ENCODE measurements at places on chromosomes 7 and 10.
A peak's percentile ranks its signal among the peaks of the same experiment; 100 is the strongest.

DNA sequence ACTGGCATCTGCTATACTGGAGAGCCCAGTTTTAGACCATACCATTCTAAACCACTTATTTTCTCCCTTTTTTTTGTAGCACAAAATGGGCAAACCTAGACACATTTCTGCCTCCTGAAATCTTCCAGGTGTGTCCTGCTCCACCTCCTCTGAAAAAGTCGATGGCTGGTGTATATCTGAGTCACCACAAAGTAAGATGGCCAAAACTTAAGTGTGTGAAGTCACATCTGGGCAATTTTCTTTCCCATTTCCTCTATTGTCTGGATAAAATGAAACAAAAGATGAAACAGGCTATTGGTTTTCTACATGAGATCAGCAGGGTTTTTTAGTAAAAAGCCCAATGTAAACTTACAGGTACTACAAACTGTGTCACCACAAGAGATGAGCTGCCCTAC, 65.5 kb downstream of the OSBPL3 start:
- no peaks in the 10 kb centered on the region for H3K36me3 ChIP-seq
- no peak for DNase-seq
- H3K27me3 ChIP-seq: no peaks in the 10 kb centered on the region
- no peak overlapping the region for H3K27ac ChIP-seq
- H3K4me3 ChIP-seq: no peak overlapping the region
- H3K4me1 ChIP-seq: no peaks in the 10 kb centered on the region

- H3K27ac ChIP-seq: peak overlapping the region; percentile 87
- H3K4me1 ChIP-seq: peaks cover 12% of the 10 kb centered on the region
- no peaks in the 10 kb centered on the region for H3K36me3 ChIP-seq
- no peaks in the 10 kb centered on the region for H3K27me3 ChIP-seq
- DNase-seq: no peak
These were observed 561 bp downstream of the SHTN1 start for GRCh38 chr10:117004227-117005025.

GRCh38 chr10:88082806-88083596, 219.6 kb downstream of the PTEN start:
- no peak for DNase-seq
- H3K27me3 ChIP-seq: no peaks in the 10 kb centered on the region
- no peaks in the 10 kb centered on the region for H3K36me3 ChIP-seq
- H3K27ac ChIP-seq: no peak overlapping the region

- no peaks in the 10 kb centered on the region for H3K27me3 ChIP-seq
- no peaks in the 10 kb centered on the region for H3K36me3 ChIP-seq
- no peak for DNase-seq
These were observed 317.2 kb upstream of the DGKB start for GRCh38 chr7:15219758-15220157.

DNA sequence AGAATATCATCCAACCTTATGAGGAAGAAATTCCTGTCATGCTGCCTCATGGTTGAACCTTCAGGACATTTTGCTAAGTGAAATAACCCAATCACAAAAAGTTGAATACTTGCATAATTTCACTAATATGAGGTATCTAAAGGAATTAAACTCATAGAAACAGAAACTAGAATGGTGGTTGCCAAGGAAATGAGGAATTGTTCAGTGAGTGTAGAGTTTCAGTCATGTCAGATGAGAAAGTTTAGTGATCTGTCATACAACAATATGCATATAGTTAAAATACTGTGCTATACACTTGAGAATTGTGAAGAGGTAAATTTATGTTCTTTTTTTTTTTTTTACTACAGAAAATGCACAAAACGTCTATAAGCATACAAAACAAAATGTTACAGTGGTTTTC, 60.7 kb downstream of the R3HCC1L start:
- H3K4me3 ChIP-seq: no peak overlapping the region
- no peak overlapping the region for H3K27ac ChIP-seq
- no peak for DNase-seq
- H3K27me3 ChIP-seq: no peaks in the 10 kb centered on the region
- peaks cover 41% of the 10 kb centered on the region for H3K36me3 ChIP-seq

GRCh38 chr7:151383638-151384351, 26.0 kb downstream of the WDR86 start:
- H3K27me3 ChIP-seq: no peaks in the 10 kb centered on the region
- no peak for DNase-seq
- H3K4me1 ChIP-seq: peaks cover 12% of the 10 kb centered on the region
- H3K27ac ChIP-seq: peak overlapping the region; percentile 67

DNA sequence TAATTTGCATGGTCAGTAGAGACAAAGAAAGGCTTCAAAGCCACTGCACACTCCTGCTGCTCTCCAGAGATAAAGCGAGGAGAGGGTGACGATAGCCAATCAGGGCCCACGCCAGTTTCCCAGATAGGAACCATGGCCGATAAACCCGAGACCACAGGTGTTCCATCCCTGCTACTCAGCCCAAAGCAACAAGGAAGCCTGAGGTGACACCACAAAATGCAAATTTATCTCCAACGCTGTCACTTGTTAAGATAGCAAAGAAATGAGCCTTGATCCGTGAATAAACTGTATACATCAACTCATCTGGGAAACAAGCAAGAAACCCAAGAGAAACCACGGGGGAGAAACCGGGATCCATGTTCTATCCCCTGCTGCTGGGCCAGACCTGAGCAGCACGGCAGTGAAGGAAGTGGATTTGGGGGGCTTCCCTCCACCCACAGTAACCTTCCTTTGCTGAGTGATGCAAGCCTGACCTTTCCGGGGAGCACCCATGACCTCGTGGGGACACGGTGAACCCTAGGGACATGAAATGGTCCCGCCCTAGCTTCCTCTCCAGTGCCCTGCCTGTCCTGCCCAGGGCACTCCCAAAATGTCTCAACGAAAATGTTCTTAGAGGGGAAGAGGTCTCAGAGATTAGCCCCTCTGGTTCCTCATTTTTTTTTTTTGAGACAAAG, 164.6 kb downstream of the PTPRN2 start:
- H3K4me1 ChIP-seq: no peaks in the 10 kb centered on the region
- no peaks in the 10 kb centered on the region for H3K36me3 ChIP-seq
- no peak for DNase-seq
- no peak overlapping the region for H3K27ac ChIP-seq

- no peak for DNase-seq
- no peak overlapping the region for H3K4me3 ChIP-seq
- no peaks in the 10 kb centered on the region for H3K36me3 ChIP-seq
- no peak overlapping the region for H3K27ac ChIP-seq
- H3K4me1 ChIP-seq: peaks cover 10% of the 10 kb centered on the region
These were observed 71.8 kb upstream of the LOXL4 start for GRCh38 chr10:98339799-98340198.

GRCh38 chr7:98119256-98119918, 12.7 kb downstream of the LMTK2 start:
- no peak for DNase-seq
- no peaks in the 10 kb centered on the region for H3K27me3 ChIP-seq
- H3K4me3 ChIP-seq: no peak overlapping the region
- peaks cover 31% of the 10 kb centered on the region for H3K4me1 ChIP-seq

- DNase-seq: no peak
- H3K36me3 ChIP-seq: peaks cover 19% of the 10 kb centered on the region
- no peak overlapping the region for H3K4me3 ChIP-seq
These were observed 106.8 kb downstream of the POLL start for GRCh38 chr10:101481256-101481655.

GRCh38 chr10:112362833-112363232, 11.1 kb upstream of the ACSL5 start:
- DNase-seq: no peak
- no peak overlapping the region for H3K27ac ChIP-seq
- H3K36me3 ChIP-seq: no peaks in the 10 kb centered on the region
- no peak overlapping the region for H3K4me3 ChIP-seq

GRCh38 chr10:77689339-77689738, 51.7 kb upstream of the KCNMA1 start:
- H3K4me1 ChIP-seq: no peaks in the 10 kb centered on the region
- no peak for DNase-seq
- peaks cover 1% of the 10 kb centered on the region for H3K27me3 ChIP-seq
- no peak overlapping the region for H3K4me3 ChIP-seq
- H3K27ac ChIP-seq: no peak overlapping the region
- no peaks in the 10 kb centered on the region for H3K36me3 ChIP-seq

GRCh38 chr10:103441206-103441605, 11.0 kb downstream of the CALHM2 start:
- no peaks in the 10 kb centered on the region for H3K4me1 ChIP-seq
- no peak overlapping the region for H3K4me3 ChIP-seq
- H3K27me3 ChIP-seq: no peaks in the 10 kb centered on the region
- no peak for DNase-seq
- H3K27ac ChIP-seq: no peak overlapping the region
- peaks cover 57% of the 10 kb centered on the region for H3K36me3 ChIP-seq

- no peak overlapping the region for H3K4me3 ChIP-seq
- H3K27ac ChIP-seq: peak overlapping the region; percentile 36
- peaks cover 51% of the 10 kb centered on the region for H3K4me1 ChIP-seq
- no peaks in the 10 kb centered on the region for H3K36me3 ChIP-seq
- DNase-seq: no peak
These were observed 112.3 kb downstream of the JCAD start for GRCh38 chr10:29946953-29947700.

DNA sequence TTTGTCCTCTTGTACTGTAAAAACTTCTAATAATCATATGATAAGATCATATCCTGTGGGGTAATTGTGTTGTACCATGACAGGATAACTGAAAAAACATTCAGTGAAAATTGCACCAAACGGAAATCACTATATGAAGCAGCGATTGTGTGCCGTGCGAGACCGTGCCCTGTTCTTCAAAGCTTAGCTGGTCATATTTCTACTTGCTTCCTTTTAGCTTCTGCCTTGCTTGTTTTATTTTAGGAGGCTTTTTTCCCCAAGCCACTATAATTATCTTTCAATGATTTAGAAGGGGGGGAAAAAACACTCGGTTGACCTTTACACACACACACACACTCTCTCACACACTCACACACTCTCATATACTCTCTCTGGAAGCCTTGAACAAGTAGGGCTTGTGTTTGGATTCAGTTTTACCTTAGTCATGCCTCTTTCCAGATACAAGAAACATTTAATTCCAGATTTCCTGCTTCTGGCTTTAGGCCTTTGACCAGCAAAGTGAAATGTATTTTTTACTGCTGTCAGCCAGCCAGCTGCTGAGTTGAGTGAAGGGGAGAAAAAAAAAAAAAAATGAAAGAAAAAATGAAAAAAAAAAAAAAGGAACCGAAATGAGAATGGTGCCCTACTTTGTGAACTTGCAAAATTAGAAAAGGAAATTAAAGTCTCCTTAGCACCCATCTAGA, 181.4 kb downstream of the ARID5B start:
- no peaks in the 10 kb centered on the region for H3K27me3 ChIP-seq
- peak overlapping the region; percentile 4 for H3K4me3 ChIP-seq
- H3K4me1 ChIP-seq: peaks cover 60% of the 10 kb centered on the region
- H3K27ac ChIP-seq: peak overlapping the region; percentile 98

- no peak overlapping the region for H3K4me3 ChIP-seq
- DNase-seq: no peak
- H3K36me3 ChIP-seq: no peaks in the 10 kb centered on the region
- peaks cover 11% of the 10 kb centered on the region for H3K4me1 ChIP-seq
- no peak overlapping the region for H3K27ac ChIP-seq
- H3K27me3 ChIP-seq: no peaks in the 10 kb centered on the region
These were observed 73.1 kb downstream of the CDC123 start for GRCh38 chr10:12269056-12269455.

GRCh38 chr10:84478151-84478550, 149.8 kb downstream of the CCSER2 start:
- no peak for DNase-seq
- H3K27me3 ChIP-seq: no peaks in the 10 kb centered on the region
- H3K36me3 ChIP-seq: peaks cover 9% of the 10 kb centered on the region
- H3K4me3 ChIP-seq: no peak overlapping the region
- peak overlapping the region; percentile 36 for H3K27ac ChIP-seq

DNA sequence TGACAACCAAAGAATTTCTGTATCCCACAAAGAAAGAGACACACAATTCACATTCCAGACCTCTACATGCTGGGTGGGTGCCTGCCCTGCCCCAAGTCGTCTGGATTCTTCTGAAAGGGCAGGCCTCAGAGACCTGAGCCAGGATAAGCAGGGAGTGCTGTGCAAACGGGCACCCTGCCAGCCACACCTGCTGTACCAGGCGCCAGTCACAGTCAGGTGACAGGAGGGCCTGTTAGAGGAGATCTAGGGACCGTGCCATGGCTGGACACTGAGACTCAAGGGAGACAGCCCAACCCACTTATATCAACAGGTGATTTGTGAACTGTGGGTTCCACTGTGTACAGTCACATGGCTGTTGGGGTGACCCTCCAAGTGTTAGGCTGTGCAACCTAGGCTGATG, 103.1 kb upstream of the AFAP1L2 start:
- H3K36me3 ChIP-seq: peaks cover 15% of the 10 kb centered on the region
- no peak overlapping the region for H3K4me3 ChIP-seq
- peaks cover 47% of the 10 kb centered on the region for H3K4me1 ChIP-seq
- no peaks in the 10 kb centered on the region for H3K27me3 ChIP-seq
- peak overlapping the region; percentile 93 for H3K27ac ChIP-seq
